ENCODE measurements at places on chromosomes 2 and 18.

DNA sequence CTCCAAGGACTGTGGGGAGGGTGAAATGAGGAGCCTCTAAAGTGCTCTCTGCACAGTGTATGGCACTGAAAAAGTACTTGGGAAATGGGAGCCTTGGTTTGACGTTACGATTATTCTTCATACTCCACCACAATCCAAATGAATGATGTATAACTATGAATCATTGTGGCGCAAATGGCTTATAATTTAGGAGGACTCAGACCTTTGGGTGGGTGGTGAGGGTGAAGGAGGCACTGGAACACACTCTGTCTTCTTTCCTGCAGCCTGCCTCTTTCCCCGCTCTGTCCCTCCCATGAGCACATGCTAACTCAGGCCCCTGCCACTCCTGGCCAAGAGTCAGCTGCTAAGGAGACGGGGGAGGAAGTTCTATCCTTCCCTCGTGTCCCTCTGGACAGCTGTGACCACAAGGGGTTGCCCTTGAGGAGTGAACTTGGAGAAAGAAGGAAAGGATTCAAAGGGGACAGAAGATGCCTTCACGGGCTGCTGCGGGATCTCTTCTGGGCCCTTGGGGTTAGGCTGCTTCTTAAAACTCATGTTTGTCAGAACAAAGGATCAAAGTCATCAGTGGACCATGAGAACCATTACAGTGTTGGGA, 36.5 kb downstream of the POLR1A start:
- DNase-seq = no peak

DNA sequence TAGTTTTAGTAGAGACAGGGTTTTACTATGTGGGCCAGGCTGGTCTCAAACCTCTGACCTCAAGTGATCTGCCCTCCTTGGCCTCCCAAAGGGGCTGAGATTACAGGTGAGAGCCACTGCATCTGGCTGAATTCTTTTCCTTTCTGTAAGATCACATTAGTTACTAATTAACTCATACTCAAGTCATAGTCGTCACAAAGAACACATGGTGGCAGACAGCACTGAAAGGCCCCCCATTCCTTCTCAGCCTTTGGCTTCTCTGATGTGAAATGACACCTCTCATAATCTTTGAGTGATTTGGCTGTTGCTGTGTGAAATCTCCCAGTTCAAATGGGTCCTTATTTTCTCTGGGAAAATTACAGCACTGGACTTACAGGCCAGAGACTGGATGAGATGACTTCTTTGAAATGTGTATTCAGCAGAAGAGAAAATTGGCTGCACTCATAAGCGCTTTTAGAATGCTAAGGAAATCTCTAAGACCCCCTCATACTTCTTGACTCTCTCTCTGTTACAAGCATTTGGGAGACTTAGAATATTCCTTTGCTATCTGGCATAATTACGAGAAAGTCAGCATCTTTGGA, 764.8 kb downstream of the RNF144A start:
- no peak for DNase-seq

- DNase-seq = no peak
These were observed 666.5 kb downstream of the DCDC2C start for GRCh38 chr2:4369826-4370419.

GRCh38 chr2:233419602-233420391, 65.5 kb downstream of the DGKD start:
- DNase-seq = no peak

- no peak for DNase-seq
These were observed 10.0 kb upstream of the TTR start for GRCh38 chr18:31581498-31582197.

GRCh38 chr2:216090369-216090786, 8.7 kb downstream of the TMEM169 start:
- DNase-seq = no peak

DNA sequence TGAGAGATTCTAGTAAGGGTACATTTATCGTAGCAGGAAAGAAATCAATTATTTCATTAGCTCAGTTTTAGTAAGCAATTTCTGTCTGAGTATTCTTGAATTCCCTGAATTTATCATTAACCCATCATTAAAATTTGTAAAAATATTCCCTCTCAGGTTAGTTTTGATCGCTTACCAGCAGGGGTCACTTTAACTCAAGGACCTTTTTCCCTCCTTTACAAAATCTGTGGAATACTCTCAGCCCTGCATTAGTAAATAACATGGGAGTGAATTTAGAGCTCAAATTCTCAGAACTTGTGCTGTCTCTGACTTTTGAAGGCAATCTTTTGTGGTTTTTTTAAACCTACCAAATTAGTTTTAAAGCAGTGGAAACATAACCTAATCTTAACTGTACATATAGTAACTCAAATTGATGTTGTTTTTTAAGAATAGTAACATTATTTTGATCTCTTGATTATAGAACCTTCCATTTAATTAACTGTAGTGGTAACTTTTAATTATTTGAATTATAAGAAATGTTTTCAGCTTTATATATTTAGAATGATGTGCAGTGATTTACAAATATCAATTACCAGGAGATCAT, 97.2 kb downstream of the AGPS start:
- no peak for DNase-seq

Measured in activated T-helper 1 cell treated with anti-CD3 and anti-CD28 coated beads, Interleukin-2, amount 50 U/mL, for 16 hours (primary cell).